ENCODE measurements at places on chromosomes 1 and 21.

DNA sequence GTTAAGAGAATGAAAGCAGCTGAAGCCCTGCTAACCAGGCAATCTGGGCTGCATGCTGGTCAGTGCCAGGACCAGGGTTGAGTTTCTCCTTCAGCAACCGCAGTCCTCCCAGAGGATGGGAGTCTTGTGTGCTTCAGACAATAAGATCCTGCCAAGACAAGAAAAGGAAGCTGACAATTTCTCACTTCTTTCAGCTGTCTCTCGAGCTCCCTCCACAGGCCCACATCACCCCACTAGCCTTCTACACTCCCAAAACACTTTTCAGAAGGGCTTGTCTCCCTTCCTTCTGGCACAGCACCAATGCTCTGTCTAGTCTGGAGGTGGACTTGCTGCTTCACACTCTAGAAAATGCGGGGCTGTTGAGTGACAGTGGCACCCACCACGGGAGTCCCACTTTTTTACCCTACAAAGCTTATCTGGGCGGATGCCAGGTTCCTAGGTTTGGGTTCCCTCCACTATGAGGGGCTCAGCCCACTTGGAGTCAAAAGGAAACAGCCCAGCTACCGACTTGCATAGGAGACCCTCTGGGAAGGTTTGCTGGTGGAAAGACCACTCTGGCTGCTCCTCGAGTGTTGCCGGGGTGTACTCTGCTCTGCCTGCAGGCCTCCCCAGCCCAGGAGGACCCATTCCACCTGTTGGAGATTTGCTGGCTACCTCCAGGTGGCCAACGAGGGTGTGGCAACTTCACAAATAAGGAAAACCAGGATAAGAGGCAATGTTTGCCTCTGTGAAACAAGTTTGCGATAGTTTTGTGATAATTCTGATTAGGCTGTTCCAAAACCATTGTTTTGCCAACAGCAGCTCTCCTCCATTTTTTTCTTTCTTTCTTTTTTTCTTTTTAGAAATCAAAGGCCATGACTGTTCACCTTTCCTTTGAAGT lies 68.9 kb downstream of the TENT5C start:
- DNase-seq: peak; percentile 76

GRCh38 chr1:28577738-28578536 lies 14.1 kb upstream of the RAB42 start:
- no peak for DNase-seq

- no peak for DNase-seq
These were observed 259.5 kb upstream of the CHRM3 start for GRCh38 chr1:239126884-239127283.

- DNase-seq: peak; percentile 58
These were observed 90.8 kb downstream of the DDAH1 start for GRCh38 chr1:85374160-85374559.

DNA sequence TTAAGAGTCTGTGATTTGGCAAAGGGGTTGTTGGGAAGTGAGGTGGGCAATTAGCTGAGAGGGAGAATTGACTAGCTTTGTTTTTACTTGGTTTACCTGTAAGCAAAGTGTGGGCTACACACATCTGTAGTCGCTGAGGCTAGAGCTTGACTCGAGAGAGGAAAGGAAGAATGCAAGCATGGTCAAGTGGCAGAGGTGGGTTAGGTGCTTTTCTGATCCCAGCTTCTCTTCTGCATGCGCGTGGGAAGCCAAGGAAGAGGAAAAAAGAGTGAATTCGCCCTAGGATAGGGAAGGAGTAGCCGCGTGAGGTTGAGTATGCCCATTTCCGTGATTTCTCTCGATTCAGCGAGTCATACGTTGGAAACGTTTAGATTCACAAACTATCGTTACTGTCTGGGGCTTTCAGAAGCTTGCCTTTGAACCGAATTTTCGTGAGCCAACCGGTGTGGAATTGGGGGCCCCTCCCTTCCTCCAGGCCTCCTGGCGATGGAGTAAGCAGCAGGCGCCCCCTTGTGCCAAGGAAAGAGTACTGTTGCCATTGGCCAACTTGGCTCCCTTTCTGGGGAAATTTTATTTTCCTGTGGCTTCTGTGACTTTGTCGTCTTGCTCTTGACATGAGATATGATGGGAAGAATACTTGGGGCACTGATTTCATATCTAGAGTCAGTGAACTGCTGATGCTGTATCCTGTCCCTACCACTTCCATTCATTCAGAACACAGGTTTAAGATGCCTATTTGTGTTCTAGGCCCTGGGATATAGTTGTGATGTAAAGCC lies 1.3 kb downstream of the PIGV start:
- DNase-seq: peak; percentile 91

DNA sequence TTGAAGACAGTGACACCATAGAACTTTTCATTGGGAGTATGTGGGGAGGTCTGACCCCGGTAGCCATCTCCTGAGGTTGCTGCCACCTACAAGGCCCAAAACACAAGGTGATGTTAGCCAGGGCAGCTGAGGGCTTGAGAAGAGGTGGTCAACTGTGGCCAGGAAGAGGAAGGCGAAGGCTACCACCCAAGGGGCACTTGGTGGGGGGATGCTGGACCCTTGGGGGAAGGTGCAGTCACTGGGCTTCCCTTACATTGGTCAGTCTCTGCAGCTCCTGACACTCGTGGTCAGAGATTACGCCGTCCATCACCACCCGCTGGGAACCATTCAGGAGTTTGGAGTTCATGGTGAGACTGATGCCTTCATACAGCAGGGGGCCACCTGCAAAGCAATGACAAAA lies 12.2 kb upstream of the CLDN19 start:
- no peak for DNase-seq

GRCh38 chr1:156025876-156026275 lies 5.1 kb upstream of the SSR2 start:
- peak; percentile 49 for DNase-seq

DNA sequence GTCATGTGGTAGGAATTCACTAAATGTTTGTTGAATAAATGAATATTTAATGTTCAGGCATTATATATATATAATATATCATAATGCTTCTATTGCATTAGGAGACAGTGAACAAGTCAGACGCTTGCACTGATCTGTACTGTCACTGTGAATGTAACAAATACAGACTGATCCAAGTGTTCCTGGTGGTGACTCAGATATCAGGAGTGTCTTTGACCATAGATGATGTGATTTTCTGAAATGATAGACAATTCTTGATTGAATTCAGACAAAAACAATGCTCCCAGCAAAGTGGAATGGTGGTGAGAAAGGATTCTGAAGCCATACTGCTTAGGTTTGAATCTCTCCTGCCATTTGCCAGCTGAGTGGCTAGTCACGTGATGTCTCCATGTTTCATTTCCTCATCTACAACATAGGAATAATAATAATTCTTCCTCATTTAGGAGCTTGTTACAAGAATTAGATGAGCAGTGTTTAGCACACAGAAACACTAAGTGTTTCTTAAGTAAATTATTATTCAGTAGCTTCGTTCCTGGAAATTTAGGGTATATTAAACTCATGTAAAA lies 71.0 kb downstream of the OLFML2B start:
- no peak for DNase-seq

DNA sequence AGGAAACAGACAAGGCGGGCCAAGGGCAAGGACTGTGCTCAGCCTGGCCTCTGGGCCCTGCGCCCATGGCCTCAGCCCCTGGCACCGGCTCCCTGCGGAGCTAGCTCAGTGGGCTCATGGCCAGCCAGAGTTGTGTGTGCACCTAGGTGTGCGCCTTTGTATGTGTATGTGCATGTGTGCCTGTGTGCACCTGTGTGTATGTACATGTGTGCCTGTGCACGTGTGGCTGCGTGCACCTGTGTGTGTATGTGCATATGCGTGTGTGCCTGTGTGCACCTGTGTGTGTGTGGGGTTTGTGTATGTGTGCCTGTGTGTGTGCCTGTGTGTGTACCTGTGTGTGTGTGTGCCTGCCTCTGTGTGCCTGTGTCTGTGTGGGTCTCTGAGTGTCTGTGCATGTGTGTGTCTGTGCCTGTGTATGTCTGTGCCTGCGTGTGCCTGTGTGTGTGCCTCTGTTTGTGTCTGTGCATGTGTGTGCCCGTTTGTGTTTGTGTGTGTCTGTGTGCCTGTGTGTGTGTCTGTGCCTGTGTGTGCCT lies 7.4 kb downstream of the GPR137B start:
- no peak for DNase-seq

- no peak for DNase-seq
These were observed 2.8 kb upstream of the TP53BP2 start for GRCh38 chr1:223848536-223848935.

GRCh38 chr1:61244114-61244513 lies 161.8 kb downstream of the NFIA start:
- peak; percentile 72 for DNase-seq

GRCh38 chr1:48596046-48596445 lies 124.0 kb upstream of the SPATA6 start:
- DNase-seq: no peak

DNA sequence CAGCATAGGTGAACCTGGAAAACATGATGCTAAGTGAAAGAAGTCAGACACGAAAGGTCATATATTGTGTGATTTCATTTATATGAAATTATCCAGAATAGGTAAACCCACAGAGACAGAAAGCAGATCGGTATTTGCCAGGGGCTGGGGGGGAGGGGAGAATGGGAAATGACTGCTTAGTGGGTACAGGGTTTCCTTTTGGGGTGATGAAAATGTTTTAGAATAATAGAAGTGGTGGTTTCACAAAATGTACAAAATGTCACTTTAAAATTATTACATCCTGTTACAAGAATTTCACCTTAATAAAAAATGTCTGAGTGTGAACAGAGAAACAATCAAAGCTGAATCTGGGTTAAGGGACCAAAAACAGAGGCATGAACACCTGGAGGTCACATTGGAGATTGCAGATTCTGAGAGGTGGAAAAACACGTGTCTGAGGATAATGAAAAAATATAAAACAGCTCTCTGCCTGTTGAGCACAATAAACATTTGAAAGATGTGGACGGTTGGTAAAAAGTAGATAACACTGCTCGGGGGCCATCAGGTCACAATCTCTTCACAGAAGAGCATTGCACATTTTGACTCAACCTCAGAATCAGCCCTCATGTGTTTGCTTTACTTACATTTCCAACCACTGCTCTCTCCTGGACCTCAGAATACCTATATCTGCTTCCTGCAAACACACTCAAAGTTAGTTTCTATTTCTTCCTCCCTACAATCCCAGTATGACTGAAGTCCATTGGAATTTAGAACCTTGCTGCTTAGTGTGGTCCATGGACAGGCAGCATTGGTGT lies 3.2 kb downstream of the SLAMF6 start:
- no peak for DNase-seq

GRCh38 chr1:159882527-159882862 lies 17.5 kb downstream of the CFAP45 start:
- peak; percentile 74 for DNase-seq
